Forelimb muscle (tissue), 1 donor: ENCODE measurements at places on chromosomes 1 and 21. TPM values are rescaled to one million over a fixed set of nuclear protein-coding genes. Genes with fewer than 3 reads are reported as not detected.

DNA sequence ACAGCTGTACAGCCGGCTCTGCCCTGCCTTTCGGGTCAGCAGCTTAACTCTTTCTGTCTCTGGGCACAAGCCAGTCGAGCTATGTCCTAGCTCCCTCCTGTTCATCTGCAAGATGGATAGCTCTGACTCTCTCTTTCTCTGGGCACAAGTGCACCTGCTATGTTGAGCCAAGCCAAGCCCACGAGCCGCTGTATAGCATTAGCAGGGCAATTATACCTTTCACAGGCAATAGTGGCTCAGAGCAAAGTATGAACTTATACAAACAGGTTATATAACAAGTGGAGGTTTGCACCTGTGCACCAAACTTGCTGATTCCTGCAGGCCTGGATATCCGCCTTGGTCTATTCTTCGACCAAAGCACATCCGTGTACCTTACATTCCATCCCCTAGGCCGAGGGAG is 33.0 kb upstream of the CR2 start:
- no peak for DNase-seq

- no peak for DNase-seq
Measured at GRCh38 chr1:204065174-204065985, 7.5 kb upstream of the SOX13 start.

Gene IL10RB
- polyA plus RNA-seq = 16.4 TPM

- DNase-seq = no peak
Measured at GRCh38 chr1:85494904-85495266, 29.9 kb upstream of the DDAH1 start.

DNA sequence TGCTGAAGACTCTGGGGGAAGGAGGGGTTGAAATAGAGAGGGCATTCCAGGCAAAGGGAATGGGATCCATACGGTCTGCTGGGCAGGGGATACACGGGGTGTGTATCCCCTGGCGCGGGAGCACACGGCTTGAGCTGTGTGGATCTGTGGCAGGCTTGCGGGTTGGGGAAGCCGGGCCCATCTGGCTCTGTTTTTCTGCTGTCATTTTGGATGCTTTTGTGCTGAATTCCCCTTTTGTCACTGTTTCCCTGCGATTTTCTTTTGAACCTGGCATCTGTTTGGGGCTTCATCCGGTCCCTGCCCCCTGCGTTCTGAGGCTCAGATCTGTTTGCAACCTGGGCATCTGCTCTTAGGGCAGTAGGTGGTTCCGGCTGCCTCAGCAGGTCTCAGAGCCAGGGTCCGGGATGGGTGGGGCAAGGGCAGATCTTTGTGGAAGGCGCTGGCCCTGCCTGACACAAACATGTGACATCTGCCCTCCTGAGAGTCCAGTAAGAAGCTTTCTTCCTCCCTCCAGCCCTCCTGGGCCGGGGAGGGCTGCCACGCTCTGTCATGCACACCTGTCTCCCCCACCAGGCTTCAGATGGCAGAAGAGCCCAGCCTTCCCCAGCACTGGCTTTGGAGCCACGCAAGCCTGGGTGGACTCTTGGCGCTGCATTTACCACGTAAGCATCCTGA is 84.0 kb downstream of the IGSF21 start:
- DNase-seq = no peak

- DNase-seq = no peak
Measured at GRCh38 chr1:192826791-192827546, 18.1 kb downstream of the RGS2 start.

DNA sequence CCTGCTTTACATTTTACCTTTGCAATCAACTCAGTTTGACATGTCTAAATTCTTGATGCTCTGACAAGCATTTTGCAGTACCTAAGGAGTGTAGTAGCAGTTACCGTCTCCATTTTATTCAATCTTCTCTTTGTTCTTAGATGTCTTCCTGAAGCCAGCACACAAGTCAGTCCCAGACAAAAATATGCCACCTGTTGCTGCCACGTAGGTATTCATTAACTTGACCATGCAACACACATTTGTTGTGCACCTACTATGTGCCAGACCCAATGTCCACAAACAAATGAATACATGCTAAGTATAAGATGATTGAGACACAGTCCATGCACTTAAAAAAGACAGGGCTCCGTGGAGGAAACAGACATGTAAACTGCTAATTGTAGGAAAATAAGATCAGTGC is 81.5 kb upstream of the NGF start:
- no peak for DNase-seq

DNA sequence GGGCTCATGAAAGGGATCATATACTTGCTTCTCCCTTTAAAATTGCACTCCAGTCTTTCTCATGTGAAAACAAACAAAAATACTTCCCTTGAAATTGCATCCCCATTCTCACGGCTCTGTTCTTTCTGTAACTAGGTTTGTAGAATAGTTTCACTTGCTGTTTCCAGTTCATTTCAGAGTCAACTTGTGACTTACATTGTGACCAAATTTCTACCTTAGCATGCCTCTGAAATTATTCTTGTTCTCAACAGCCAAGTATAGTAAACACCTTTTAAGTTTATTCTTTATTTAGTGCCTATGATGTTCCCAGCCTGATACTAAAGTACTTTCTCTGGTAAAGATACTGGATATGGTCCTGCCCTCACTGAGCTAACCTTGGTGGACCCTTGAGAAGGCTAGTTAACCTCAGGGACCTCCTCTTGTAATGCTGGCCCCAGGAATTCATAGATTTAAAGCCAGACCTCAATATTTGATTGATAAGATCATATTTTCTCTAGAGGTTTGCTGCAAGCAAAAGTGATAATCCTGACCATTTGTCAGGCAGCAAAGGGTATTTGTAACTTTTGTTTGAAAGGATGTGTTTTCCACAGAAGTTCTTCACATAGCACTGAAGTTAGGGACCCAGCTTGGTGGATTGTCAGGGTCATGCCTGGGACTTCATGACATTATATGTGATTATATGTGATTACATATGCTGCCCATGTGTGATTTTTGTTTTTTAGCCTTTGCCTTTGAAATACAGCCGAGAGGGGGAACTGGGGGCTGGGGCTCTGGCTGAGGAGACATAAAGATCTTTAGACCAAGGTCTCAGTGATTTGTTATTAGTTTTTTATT is 29.6 kb downstream of the VANGL2 start:
- DNase-seq = no peak

DNA sequence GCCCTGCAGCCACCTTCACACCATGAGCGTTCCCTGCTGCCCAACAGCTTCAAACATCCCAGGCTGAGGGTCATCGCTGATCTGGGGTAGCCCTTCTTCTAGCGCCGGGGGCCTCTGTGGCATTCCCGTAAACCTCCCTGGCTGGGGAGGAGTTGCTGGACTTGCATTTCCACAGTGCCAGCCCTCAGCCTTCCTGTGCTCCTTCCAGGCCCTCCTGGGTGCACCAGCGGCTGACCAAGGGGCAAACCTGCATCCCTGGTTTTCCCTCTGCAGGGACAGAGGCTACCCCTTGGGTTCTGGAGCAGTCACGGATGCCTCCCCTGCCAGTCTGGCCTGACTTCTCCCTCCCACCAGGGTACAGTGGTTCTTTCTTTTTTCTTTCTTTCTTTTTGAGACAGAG is 218.7 kb upstream of the TMEM51 start:
- no peak for DNase-seq

Gene ADAMTS5
- 12.1 TPM for polyA plus RNA-seq

DNA sequence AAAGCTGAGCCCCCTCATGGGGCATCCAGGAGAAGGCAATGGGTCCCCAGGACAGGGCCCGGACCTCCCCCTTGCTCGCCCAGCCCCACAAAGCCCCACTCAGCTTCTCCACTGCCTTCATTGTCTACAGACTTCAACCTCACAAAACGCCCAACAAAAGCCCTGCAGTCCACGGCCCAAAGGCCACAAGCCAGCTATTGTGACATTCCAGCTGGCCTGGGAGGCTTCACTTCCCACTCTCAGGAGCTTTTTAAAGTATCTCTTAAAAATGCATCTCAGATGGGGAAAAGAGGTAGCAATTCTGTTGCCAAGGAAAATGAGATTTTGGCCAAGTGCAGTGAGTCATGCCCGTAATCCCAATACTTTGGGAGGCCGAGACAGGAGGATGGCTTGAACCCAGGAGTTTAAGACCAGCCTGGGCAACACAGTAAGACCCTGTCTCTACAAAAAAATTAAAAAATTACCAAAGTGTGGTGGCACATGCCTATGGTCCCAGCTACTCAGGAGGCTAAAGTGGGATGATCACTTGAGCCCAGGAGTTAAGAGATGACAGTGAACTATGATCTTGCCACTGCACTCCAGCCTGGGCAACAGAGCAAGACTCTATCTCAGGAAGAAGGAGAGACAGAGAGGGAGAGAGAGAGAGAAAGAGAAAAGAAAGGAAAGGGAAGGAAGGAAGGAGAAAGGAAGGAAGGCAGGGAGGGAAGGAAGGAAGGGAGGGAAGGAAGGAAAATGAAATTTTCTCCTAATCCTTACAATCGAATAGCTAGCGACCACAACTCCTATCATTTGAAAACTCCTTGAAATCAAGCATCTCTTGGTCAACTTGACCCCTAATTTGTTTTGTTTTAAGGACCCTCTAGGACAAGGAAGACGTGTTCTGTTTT is 31.4 kb upstream of the TARDBP start:
- no peak for DNase-seq

Gene RIMKLA
- polyA plus RNA-seq = 0.89 TPM

Gene CFHR4
- polyA plus RNA-seq = not detected

Gene WDR26
- polyA plus RNA-seq = 65.0 TPM

DNA sequence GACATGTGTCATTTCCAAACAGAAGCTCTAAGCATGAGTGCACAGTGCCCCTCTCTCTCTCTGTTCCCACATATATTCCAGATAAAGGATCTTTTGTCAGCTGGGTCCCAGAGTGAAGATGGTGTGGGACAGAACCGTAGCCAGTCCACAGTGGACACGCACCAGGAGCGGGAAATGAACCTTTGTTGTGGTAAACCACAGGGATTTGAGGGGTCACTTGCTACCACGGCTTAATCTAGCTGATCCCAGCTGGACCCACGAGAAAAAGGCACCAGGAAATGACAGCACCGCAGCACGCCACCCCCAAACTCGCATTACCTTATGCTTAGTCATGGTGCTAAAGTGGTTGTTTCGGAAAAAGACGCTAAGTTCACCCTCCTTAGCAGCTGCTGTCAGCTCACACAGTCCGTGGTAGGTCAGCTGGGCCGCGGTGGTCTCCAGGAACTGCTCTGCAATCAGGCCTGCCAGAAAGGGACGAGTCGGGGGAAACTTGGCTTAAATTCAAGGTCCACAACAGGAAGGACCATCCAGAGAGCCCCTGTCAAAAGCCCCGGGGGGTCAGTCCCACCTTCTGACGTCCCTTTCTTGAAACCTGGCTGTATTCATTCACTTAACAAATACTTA is 7.5 kb downstream of the MINDY1 start:
- DNase-seq = no peak

- no peak for DNase-seq
Measured at GRCh38 chr21:14877581-14878228, 187.1 kb downstream of the NRIP1 start.

DNA sequence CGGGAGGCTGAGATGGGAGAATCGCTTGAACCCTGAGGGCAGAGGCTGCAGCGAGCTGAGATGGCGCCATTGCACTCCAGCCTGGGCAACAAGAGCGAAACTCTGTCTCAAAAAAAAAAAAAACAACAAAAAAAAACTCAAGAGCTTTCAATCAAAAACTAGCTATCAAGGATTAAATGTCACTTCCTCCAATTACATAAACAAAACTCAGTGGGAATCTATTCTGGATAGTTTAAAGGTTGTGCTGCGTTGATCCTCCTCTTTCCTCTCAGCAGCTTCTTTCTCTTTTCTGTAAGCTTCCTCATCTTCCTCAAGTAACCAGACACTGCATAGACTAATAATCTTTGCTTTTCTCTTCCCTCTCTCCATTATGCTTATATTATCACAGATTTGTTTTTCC is 20.7 kb downstream of the EIF4G3 start:
- no peak for DNase-seq

GRCh38 chr1:172292840-172293239 is 127.6 kb upstream of the C1orf105 start:
- DNase-seq = no peak

DNA sequence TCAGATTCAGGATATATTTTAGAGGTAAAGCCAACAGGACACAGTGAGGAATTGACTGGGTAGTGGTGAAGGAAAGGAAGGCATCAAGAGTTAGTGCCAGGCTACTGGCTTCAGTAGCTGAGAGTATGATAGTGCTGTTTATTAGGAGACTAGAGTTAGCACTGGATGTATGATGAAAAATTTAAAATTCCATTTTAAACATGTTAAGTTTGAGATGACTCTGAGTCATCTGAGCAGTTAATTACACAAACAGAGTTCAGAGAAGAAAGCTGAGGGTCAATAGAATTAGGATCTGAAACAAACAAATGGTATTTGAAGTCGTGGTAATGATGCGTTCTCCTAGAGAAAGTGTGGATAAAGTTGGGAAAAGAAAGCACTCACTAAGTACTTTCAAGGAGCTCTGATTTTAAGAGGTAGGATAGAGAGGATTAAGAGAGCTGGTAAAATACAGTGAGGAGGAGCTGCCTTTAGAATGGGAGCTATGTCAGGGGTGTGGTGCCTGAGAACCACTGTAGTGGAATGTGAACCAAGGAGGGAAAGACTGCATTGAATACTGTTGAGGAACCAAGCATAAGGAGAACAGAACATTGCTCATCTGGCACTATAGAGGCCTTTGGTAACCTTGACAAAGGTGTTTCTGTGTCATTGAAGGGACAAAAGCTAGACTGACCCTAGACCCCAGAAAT is 21.7 kb upstream of the SHCBP1L start:
- no peak for DNase-seq

DNA sequence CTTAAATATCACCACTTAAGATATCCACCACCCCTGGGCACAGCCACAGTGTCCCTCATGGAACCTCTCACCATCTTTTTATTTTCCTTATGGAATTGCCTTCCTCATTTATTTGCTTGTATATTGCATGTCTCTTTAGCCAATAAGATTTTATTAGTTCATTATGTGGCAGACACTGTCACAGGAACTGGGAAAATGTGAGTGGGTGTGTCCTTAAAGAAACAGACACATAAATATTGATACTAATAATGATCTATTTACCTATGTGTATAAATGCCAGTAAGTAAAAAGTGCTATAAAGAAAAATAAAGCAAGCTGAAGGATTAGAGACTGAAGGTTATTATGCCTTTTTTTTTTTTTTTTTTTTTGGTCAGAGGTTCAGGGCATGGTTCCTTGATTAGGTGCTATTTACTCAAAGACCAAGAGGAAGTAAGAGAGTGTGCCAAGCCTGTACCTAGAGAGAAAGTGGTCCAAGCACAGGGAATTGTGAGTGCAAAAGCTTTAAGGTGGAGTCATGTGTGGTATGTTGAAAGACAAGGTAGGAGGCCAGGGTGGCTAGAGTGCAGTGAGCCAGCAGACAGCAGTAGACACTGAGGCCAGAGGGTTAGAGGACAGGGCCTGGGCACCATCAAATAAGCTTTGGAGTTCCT is 589.0 kb downstream of the USP25 start:
- no peak for DNase-seq

DNA sequence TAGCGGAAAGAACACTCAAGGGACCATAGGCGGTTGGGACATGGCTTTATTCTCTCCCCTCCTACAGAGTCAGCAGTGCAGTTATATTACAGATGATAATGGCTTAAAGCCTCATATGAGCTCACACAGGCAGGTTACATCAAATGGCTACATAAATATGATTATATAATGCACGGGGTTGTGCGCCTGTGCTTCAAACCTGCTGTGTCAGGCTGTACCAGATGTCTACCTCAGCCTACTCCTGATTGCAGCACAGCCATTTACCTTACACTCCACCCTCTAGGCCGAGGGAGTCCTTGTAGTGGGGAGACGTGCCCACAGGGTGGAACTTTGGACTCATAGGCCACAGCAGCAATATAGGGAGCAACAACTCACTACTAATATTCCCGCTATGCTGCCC is 16.4 kb upstream of the TBX19 start:
- DNase-seq = no peak
